ENCODE measurements at places on chromosomes 12 and 14. TPM values are rescaled to one million over a fixed set of nuclear protein-coding genes. Genes with fewer than 3 reads are reported as not detected.

Gene PZP
- total RNA-seq = not detected

GRCh38 chr12:106342397-106343213 lies 14.9 kb upstream of the POLR3B start:
- peak overlapping the region; percentile 94 for H3K27ac ChIP-seq
- no peak for DNase-seq
- peaks cover 6% of the 10 kb centered on the region for H3K36me3 ChIP-seq
- H3K4me1 ChIP-seq = peaks cover 19% of the 10 kb centered on the region
- H3K27me3 ChIP-seq = no peaks in the 10 kb centered on the region

- H3K27ac ChIP-seq = no peak overlapping the region
- H3K4me1 ChIP-seq = no peaks in the 10 kb centered on the region
- no peak overlapping the region for H3K4me3 ChIP-seq
- DNase-seq = no peak
Observed at GRCh38 chr12:99267038-99267437, 380.5 kb upstream of the GARIN6 start.

Gene CCNK
- total RNA-seq = 57.3 TPM

DNA sequence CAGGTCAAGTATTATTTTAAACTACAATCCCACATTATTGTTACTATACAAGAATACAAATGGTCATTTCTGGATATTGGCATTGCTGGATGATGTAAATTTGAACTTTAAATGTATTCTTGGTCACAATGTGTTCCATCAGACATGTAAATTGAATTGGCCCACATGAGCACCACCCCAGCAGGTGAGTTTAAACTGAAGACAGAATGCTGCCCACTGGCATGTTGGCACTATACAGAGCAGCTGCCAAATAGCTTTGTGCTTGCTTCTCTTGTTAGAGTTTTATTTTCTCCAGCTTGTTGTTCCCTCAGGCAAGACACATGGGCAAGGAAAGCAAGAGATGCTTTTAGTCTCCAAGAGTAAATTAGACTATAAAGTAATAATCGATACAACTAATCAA lies 98.6 kb downstream of the C12orf50 start:
- H3K36me3 ChIP-seq = peaks cover 1% of the 10 kb centered on the region
- H3K4me1 ChIP-seq = peaks cover 37% of the 10 kb centered on the region
- DNase-seq = no peak
- H3K27ac ChIP-seq = peak overlapping the region; percentile 56
- H3K4me3 ChIP-seq = no peak overlapping the region

DNA sequence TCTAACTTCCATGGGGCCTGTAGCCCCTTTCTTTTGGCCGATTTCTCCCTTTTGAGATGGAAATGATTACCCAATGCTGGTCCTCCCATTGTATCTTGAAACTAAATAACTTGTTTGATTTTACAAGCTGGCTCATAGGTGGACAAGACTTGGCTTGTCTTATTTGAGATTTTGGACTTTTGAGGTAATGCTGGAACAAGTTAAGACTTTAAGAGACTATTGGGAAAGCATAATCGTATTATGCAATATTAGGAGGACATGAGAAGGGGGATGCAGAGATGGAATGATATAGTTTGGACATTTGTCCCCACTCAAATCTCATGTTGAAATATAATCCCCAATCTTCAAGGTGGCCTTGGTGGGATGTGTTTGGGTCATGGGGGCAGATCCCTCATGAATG lies 49.2 kb upstream of the LYZ start:
- no peaks in the 10 kb centered on the region for H3K36me3 ChIP-seq

DNA sequence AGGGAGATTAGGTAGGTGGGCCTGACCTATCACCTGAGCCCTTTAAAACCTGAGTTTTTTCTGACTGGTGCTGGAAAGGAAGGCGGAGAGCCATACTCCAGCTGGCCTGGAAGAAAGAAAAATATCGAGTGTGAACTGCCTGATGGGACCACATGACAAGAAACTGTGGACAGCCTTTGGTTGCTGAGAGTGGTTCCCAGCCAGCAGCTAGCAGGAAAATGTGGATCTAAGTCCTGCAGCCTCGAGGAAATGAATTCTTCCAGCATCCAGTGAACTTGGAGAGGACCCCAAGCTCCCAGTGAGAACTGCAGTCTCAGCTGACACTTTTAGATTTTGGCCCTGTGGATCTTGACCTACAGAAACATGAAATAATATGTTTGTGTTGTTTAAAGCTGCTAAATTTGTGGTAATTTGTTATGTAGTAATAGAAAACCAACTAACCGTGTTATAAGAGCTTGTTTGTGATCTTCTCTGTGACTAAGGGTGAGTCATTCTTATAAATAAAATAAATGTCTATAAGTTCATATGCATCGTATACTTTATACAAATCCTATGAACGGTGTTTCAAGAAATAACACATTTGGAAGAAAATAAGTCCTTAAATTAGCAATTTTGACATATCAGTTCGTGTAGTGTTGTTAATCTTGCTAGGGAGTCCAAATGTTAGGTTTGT lies 359.6 kb downstream of the BMP4 start:
- no peak overlapping the region for H3K27ac ChIP-seq
- no peak for DNase-seq
- peaks cover 6% of the 10 kb centered on the region for H3K4me1 ChIP-seq

DNA sequence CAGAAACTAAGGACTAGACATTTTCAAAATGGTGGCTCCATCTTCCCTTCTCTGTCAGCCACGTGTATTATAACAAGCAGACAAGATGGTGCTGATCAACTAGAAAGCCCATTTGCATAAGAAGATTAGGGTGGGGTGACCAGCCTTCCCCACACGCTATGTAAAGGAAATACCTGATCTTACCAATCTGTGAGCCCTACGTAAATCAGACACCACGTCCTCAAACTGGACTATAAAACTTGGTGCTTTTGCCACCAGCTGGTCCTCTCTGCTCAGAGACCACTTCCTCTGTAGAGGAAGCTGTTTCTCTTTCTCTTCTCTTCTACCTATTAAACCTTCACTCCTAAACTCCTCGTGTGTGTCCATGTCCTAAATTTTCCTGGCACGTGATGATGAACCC lies 101.1 kb upstream of the PLEKHG7 start:
- H3K27ac ChIP-seq = no peak overlapping the region
- no peaks in the 10 kb centered on the region for H3K27me3 ChIP-seq
- no peak for DNase-seq

GRCh38 chr14:76984297-76984696 lies 44.2 kb downstream of the IRF2BPL start:
- H3K4me1 ChIP-seq = peaks cover 24% of the 10 kb centered on the region
- H3K36me3 ChIP-seq = peaks cover 1% of the 10 kb centered on the region
- DNase-seq = no peak

GRCh38 chr12:124740691-124741137 lies 123.0 kb downstream of the SCARB1 start:
- DNase-seq = no peak
- peak overlapping the region; percentile 66 for H3K27ac ChIP-seq
- H3K4me1 ChIP-seq = peaks cover 50% of the 10 kb centered on the region
- no peaks in the 10 kb centered on the region for H3K27me3 ChIP-seq
- H3K4me3 ChIP-seq = no peak overlapping the region
- no peaks in the 10 kb centered on the region for H3K36me3 ChIP-seq

DNA sequence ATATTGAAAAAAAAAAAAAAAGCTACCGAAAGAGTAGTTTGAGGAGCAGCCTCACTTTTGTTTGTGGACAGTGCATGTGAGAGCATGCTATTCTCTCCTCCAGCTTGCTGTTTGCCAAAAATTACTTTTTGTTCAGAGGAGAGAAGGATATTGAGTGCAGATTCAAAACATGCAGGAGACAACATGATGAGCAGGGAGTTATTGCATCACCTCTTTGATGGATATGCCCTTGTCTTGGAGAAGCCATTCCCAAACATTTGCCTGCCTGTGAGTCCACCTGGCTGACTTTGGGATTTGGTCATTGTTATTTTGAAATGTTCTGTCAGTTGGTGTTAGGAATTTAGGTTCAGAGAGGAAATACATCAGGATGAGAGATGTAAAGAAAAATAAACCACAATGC lies 2.4 kb downstream of the C12orf75 start:
- peaks cover 7% of the 10 kb centered on the region for H3K36me3 ChIP-seq
- peaks cover 70% of the 10 kb centered on the region for H3K4me1 ChIP-seq
- DNase-seq = no peak
- peak overlapping the region; percentile 80 for H3K4me3 ChIP-seq

Gene FAM181A
- not detected for total RNA-seq

Gene CMTM5
- total RNA-seq = not detected

DNA sequence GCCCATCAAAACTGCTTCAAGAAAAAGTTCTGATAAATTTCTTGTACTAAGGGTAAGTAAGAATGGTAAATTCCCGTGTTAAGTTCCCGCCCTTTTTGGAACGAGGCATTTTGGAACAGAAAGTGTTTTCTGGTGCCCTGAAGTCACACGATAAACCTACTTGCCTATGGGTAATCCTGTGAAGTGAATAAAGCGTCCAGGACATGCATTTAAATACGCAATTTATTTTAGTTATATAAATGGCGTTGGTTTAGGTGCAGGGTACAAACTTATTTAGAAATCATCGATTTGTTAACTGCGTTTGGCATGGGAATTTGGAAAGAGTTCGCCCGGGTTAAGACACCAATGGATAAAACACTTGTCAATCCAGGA lies 715 bp upstream of the RAP1B start:
- peak overlapping the region; percentile 91 for H3K4me3 ChIP-seq
- H3K27me3 ChIP-seq = no peaks in the 10 kb centered on the region
- H3K27ac ChIP-seq = peak overlapping the region; percentile 99

DNA sequence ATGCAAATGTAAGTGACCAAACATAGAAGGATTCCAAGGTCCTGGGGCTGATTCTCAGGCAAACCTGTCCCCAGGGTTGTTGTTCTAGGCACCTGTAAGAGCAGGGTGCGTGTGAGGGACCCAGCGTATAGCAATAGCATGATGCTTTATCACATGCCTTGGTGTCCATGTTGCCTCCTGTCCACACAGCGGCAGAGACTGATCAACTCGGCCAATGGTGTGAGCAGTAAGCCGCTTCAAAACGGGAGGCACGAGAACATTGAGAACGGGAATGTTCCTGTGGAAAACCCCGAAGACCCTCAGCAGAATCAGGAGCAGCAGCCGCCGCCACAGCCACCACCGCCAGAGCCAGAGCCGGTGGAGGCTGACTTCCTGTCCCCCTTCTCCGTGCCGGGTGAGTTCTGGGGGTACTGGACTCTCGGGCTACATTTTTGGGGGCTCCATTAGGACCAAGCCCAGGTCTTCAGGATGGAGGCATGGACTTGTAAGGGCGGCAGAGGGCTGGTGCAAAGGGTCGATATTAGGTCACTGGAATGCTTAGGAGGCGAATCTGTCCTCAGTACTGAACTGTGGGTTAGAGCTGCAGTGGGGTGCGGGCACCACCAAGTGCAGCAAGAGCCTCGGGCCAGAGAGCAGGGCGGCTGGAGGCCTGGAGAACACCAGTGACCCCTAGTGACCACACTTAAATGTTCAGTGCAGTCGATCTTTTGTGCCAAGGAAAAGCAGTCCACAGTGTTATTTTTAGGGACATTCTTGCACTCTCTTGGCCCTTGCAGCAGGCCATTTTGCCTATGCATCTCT lies 57.2 kb upstream of the RIN3 start:
- no peak overlapping the region for H3K4me3 ChIP-seq
- no peaks in the 10 kb centered on the region for H3K27me3 ChIP-seq
- no peak for DNase-seq
- no peak overlapping the region for H3K27ac ChIP-seq

- no peaks in the 10 kb centered on the region for H3K36me3 ChIP-seq
- H3K4me1 ChIP-seq = no peaks in the 10 kb centered on the region
- H3K27me3 ChIP-seq = peaks cover 12% of the 10 kb centered on the region
- peak; percentile 57 for DNase-seq
- H3K4me3 ChIP-seq = no peak overlapping the region
Observed at GRCh38 chr12:77560714-77561113, 270.0 kb upstream of the NAV3 start.

- peaks cover 34% of the 10 kb centered on the region for H3K27me3 ChIP-seq
- no peak for DNase-seq
- H3K4me1 ChIP-seq = no peaks in the 10 kb centered on the region
- H3K4me3 ChIP-seq = no peak overlapping the region
Observed at GRCh38 chr12:22116376-22116775, 70.4 kb downstream of the CMAS start.

Gene KRT73
- total RNA-seq = not detected

Gene SCYL2
- total RNA-seq = 48.4 TPM

Gene OR4E2
- total RNA-seq = not detected

GRCh38 chr14:54435500-54435981 lies 5.6 kb downstream of the CNIH1 start:
- H3K27me3 ChIP-seq = no peaks in the 10 kb centered on the region
- peaks cover 70% of the 10 kb centered on the region for H3K4me1 ChIP-seq
- H3K27ac ChIP-seq = peak overlapping the region; percentile 62
- no peak for DNase-seq
- no peaks in the 10 kb centered on the region for H3K36me3 ChIP-seq
- H3K4me3 ChIP-seq = no peak overlapping the region

GRCh38 chr12:58204071-58204470 lies 262.7 kb downstream of the ATP23 start:
- H3K4me1 ChIP-seq = peaks cover 20% of the 10 kb centered on the region
- no peaks in the 10 kb centered on the region for H3K27me3 ChIP-seq
- H3K27ac ChIP-seq = peak overlapping the region; percentile 66
